ENCODE measurements at places on chromosomes 12 and 14.
A peak's percentile ranks its signal among the peaks of the same experiment; 100 is the strongest.

DNA sequence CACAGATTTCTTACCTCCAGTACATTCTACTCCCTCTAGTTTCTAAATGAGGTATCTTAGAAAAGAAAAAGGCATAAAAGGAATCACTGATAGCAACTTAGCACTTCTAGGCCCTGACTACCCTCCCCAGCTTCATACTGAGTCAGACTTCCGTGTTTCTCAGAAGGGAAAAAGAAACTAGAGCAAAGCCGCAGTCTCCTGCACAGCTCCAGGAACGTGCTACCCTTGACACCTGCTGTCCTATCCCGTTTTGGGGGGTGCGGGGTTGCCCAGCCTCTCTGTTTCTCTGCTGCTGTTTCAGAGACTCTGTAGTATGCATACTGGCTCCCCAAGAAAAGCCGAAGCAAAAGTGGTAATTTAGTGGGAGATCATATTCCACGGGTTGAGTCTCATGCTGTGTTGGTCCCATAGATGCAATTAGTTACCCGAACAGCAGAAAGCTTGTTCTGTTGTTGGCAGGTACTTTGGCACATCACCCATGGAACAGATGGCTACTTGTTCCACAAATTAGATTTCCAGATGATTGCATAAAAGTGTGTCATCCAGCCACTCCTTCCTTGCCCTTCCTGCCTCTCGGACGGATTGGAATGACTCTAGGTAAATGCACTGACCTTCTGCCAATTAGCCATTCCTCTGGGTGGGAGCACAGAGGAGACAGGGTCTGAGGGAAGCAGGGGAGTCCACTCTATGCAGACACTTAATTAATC, 438.1 kb downstream of the FUT8 start:
- peak; percentile 19 for DNase-seq

GRCh38 chr14:101604228-101604934, 43.1 kb downstream of the DIO3 start:
- no peak for DNase-seq

GRCh38 chr14:65440230-65440629, 27.7 kb downstream of the FUT8 start:
- no peak for DNase-seq

- no peak for DNase-seq
Observed at GRCh38 chr14:105165761-105166485, 2.7 kb downstream of the JAG2 start.

DNA sequence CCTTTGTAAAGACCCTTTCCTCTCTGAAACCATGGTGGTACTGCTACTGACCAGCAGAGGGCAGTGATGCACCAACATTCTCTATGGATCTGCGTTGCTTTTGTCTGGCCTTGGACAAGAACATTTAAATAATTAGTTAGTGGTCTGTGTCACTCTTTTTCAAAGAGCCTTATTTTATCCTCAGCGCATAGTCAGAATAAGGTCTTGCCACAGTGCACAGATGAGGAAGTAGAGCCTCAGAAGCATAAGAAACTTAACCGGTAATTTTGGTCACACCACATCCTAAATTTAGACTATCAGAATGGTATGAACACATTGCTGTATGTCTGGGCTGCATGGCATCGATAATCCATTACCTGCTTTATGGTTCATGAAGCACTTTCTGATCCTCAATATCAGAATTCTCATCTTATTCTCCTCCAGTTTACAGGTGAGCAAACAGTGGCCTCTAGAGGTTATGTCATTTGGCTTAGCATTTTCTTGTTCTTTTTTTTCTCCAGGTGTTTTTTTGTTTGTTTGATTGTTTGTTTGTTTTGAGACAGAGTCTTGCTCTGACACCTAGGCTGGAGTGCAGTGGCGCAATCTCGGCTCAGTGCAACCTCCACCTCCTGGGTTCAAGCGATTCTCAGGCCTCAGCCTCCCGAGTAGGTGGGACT, 23.7 kb upstream of the IFT81 start:
- DNase-seq: peak; percentile 66

GRCh38 chr14:99590746-99591555, 13.1 kb downstream of the CCDC85C start:
- no peak for DNase-seq

GRCh38 chr14:90848944-90849731, 32.9 kb upstream of the TTC7B start:
- DNase-seq: no peak
